Naive thymus-derived CD4-positive, alpha-beta T cell (primary cell): ENCODE measurements at places on chromosomes 4 and X.
A peak's percentile ranks its signal among the peaks of the same experiment; 100 is the strongest.

DNA sequence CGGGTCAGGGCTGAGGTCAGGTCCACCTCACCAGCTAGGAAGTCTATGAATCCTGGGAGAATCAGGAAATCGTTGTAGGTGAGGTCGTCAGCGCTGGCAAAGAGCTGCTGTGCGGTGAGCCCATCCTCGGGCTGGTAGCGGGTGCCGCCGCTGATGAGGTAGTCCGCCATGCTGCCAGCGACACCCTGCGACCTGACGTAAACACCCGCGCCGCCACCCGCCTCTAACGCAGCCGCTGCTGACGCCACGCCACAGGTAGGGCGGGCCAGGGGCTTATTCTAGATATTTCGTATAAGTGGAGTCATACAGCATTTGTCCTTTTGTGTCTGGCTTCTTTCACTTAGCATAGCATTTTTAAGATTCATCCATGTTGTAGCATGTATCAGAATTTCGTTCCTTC, 220.2 kb upstream of the ATP6AP2 start:
- DNase-seq: no peak

GRCh38 chrX:129116676-129117470, 406.4 kb downstream of the SMARCA1 start:
- no peak for DNase-seq

DNA sequence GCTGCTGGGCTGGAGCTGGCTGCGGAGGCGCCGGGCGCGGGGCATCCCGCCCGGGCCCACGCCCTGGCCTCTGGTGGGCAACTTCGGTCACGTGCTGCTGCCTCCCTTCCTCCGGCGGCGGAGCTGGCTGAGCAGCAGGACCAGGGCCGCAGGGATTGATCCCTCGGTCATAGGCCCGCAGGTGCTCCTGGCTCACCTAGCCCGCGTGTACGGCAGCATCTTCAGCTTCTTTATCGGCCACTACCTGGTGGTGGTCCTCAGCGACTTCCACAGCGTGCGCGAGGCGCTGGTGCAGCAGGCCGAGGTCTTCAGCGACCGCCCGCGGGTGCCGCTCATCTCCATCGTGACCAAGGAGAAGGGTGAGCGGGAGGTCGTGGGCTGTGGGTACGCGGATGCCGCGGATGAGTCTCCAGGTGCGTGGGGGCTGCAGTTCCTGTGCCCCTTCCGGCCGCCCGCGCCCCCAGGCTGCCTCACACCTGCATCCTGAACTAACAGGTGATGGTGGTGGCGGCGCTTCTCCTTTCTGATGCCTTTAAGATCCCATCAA, 499 bp downstream of the CYP2U1 start:
- DNase-seq: peak; percentile 30

DNA sequence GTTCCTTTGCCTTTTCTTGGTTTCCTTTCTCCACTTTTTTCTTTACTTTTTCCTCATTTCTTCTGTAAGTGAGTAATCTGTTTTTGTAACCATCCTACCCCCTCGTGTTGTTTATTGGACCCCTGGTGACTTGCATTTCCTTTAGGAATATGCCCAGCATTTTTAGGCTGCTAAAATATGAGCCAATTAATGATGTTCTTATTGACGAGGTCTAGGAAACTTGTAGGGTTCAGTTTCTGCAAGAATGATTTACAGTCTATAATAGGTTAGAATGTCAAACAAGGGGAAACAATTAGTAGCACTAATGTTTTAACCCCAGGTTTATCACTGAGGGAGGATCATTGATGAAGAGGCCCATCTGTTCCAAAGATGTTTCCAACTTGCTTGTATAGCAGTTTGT, 79.0 kb downstream of the CPE start:
- no peak for DNase-seq

- no peak for DNase-seq
Measured at GRCh38 chr4:18847249-18847890, 825.8 kb upstream of the LCORL start.

GRCh38 chr4:112153211-112153791, 8.0 kb downstream of the FAM241A start:
- DNase-seq: no peak

GRCh38 chr4:152981278-152981677, 45.2 kb downstream of the FHDC1 start:
- no peak for DNase-seq

DNA sequence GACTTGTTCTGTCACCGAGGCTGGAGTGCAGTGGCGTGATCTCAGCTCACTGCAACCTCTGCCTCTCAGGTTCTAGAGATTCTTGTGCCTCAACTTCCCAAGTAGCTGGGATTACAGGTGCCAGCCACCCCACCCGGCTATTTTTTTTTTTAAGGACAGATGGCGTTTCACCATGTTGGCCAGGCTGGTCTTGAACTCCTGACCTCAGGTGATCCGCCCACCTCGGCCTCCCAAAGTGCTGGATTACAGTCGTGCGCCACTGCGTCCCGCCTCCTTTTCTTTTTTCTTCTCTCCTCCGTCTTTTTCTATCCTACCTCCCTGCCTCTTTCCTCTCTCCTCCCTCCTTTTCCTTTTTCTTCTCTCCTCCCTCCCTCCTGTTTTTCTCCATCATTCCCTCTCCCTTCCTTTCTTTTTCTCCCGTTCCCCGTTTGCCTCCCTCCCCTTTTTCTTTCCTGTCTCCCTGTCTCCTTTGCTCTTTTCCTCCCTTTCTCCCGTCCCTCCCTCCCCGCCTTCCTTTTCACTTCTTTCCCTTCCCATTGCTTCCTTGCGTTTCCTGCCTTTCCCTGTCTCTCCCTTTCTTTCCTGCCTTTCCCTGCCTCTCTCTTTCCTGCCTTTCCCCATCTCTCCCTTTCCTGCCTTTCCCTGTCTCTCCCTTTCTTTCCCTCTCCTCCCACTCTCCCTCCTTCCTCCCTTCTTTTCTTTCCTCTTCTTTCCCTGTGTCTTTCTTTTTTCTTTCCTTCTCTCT, 2.1 kb upstream of the SLC25A6 start:
- no peak for DNase-seq

DNA sequence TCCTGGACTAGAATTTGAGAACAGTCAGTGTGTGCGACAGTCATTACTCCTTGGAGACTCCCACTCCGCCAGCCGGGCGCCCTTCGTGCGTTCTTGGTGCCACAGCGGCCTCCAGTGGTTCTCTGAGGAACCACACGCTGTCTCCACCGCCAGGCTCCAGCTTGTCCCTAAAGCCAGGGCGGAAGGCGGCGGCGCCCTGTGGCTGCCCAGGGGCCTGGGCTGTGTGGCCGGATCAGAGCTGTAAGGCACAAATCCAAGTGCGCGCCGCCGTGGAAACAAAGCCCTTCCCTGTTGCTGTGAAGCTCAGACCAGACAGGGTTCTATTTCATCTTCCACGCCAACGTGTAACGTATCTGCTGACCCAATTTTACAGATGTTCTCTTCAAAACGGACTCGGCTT, 34.2 kb downstream of the IDS start:
- DNase-seq: peak; percentile 51

- no peak for DNase-seq
Measured at GRCh38 chr4:159021597-159022385, 81.1 kb upstream of the RAPGEF2 start.

DNA sequence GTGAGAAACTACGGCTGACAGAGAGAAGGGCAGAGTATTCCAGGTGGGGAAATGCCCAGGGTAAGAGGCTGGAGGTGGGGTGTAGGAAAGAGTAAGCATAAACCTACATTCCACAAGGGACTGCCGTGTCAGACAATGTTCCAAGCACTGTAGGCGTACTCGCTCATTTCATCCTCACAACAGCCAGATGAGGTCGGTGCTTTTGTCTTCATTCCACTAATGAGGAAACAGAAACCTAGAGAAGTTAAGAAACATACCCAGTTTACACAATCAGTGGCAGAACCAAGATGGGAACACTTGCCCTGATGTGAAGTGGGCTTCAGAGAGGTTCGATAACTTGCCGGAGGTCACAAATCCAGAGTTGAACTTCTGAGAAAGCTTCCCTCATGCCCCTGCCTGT, 4.6 kb downstream of the SASH3 start:
- DNase-seq: no peak

DNA sequence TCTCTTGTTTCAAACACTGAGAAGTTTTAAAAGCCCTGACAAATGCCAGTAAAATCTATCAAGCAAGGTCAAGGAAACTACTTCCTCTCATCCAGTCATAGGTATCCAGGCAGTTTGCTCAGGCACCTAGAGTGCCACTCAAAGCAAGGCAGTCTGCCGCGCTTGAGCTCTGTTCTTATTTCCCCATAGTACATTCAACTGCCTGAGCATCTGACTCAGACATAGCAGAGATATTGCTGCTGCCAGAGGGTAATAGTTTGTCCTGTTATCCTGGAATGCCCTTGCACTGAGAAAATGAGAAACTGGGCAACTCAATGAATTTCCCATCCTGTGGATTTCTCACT, 16.1 kb upstream of the ATP8A1 start:
- DNase-seq: no peak

GRCh38 chrX:118088084-118088483, 28.5 kb downstream of the KLHL13 start:
- no peak for DNase-seq

GRCh38 chr4:95213366-95213765, 335.4 kb downstream of the UNC5C start:
- DNase-seq: no peak

DNA sequence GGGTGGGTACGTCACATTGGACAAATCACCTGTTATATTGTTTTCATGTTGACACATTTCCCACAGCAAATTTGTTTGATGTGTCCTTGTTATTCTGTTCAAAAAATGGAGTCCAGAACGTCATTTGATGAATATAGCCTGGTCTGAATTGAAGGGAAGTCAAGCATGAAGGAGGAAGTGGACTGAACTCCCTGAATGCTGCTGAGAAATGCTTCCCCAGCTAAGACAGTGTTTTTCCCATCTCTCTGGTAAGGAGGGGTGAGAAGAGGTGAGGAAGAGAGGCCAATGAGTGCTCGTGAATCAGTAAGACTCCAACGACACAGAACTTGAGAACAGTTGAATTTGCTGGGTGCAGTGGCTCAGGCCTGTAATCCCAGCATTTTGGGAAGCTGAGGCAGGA, 127.4 kb downstream of the RBM47 start:
- DNase-seq: no peak

GRCh38 chrX:6377103-6377764, 148.6 kb upstream of the NLGN4X start:
- no peak for DNase-seq

DNA sequence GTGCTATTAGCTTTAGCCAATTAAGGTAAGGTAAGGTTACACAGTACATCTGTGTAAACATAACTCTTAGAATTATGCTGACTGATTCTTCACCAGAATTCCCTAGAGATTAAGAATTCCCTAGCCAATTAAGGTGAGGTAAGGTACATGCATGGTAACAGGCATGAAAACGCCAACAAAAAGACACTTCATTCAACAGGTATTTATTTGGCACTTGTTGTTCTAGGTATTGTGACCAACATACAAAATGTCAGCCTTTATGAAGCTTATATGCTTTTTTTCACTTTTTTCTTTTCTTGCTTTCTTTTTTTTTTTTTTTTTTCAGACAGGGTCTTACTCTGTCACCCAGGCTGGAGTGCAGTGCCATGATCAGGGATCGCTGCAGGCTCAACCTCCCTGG, 47.2 kb downstream of the EDNRA start:
- no peak for DNase-seq

DNA sequence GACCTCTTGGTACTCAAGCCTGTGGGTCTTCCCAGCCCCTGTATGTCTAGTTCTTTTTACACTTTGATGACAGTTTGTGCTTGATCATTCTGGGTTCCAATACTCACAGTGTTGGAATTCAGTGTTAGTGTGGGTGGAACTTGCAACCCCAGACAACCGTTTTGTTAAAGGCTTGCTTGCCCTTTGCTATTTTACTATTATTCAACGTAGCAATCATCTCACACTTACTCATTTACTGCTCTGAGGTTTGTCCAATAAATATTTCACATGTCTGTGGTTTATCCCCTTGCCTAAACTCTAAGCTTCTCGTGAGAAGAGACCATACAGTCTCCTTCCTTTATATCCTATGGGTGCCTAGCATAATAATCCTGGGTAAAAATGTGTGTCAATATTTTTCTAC, 15.3 kb downstream of the CCNG2 start:
- DNase-seq: no peak

DNA sequence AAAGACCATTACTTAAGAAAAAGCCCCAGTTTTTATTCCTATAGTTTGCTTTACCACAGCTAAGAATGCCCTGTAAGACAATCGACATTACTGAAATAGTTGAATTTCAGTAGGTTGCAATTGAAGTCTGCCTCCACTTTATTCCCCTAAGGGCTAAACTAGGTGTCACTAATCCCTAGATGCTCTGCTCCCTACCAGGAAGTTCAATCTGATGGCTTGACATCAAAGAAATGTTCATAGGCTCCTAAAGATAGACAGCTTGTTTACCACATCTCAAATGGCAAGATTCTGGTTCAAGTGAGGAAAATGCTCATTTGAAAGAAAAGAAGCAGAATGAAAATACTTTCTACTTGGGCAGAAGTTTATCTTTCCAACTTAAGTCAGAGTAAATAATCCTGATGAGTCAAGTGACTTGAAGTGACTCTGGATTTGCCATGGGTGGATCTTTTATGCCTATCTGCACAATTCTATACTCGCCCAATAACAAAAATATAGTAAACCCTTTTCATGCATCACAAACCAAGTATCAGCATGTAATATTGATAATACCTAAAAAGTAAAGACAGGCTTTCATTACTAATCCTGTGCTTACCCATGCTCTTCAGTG, 117.2 kb downstream of the SH3RF1 start:
- DNase-seq: no peak

DNA sequence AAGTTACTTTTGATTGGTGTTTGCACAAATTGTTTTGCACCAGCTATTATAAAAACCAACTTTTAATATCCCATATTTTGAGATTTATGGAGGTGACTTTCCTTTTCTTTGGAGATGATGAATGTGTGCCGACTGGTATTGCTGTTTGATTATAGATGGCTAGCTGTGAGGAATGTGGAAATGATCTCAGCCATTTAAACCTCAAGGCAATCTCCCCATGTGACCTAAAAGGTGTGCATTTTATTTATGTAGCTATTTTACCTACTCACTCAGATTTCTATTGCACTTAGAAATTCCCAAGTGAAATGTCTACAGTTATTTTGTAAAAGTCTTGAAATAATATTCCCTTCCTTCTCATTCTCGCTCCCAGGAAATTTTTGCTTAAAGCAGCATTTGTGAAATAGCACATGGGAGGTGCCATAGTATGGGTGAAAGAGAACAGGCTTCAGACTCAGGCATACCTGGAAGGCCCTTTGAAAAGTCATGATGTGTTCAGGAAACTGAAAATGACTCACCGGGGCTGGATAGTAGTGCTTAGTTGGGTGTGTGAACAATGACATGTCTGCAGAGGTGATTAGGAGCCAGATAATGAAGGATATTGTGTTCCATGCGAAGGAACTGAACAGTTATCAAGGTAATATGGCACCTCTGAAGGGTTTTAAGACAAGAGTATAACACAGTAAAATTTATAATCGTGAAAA, 247.6 kb downstream of the CBLL2 start:
- DNase-seq: no peak

GRCh38 chr4:91170768-91171167, 1043.6 kb downstream of the CCSER1 start:
- DNase-seq: no peak
